ENCODE measurements at places on chromosomes 6 and 20.

GRCh38 chr6:30272032-30272431, 54.7 kb upstream of the TRIM39 start:
- no peak for DNase-seq

GRCh38 chr6:134739299-134740026, 210.4 kb downstream of the ALDH8A1 start:
- DNase-seq = peak; percentile 30

DNA sequence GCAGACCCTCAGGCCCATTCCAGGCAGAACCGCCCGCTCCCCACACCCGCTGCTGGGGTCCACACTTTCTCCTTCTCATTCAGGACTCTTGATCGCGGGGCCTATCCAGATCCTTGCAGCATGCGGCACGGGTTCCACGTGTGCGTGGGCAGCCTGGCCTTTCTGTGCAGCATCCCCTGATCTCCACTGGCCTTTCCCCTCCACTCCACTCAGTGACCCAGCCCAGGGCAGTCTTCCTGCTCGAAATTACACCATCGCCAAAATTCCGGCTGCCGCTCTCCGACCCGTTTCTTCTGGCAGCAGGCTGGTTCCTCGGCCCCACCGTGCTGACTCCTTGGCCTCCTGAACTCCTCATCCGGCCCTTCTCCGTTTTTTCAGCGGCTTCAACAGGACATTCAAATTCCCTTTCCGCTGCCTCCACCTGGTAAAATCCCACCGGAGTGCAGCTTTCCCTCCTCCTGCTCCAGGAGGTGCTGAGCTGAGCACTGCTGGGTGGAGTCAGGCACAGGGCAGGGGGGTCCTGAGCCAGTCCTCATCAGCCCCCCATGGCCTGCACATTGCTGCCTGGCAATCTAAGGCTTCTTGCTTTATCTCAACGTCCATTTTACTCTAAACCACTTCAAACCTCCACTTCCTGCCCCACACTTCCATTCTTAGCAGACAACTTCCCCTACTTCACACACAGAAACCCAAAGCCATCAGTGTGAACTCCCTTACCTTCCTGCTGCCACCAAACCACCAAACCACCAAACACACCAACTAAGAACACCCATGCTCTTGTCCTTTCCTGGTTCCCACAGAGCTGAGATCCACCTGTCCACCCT, 9.0 kb downstream of the SFT2D1 start:
- DNase-seq = no peak

DNA sequence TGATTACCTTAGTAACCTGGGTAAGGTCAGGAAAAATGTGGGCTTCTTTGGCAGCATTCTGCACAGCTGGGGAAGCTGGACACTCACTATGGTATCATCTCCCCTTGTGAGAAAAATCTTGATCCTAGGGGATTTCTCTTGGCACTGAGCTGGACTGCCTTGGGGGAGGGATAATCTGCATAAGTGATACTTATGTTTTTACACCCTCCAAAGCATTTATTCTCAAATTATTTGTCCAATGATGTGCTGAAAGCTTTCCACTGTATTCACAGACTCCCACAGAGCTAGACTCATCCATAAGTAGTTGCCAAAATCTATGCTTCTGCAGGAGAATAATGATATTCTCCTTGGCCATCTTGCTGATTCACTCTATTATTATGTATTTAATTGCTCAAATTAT, 121.5 kb upstream of the CNR1 start:
- DNase-seq = no peak

- DNase-seq = no peak
Observed at GRCh38 chr20:64041781-64042053, 5.7 kb downstream of the C20orf204 start.

DNA sequence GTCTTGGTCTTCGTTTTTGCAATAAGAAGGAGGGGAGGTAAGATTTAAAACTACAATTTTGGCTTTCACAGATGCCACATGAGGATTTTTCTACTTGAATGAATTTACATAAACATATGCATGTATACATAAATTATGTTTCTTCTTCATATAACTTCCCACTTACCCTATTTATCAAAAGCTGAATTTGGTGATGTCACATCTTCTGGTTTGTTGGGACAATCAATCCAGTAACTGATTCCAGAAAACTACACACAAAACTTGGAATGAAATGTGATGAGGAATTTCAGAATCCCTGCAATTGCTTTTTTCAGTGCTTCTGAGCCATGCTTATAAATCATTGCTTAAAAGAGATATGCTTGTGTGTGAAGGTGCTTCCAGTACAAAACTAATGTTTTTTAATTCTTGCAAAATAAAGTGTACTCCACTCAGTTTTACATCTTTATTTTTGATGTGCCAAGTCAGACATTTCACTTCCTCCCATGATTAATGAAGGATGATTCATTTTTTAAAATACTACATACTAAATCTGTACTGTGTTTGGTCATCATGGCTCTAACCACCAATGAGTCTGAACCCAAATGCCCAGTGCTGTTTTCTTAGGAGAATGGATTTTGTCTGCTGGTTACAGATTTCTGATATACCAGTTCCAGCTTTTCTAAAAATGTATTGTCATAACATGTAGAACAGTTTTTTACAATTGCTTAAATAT, 32.1 kb upstream of the RIN2 start:
- peak; percentile 66 for DNase-seq

GRCh38 chr6:158399040-158399700, 86.9 kb downstream of the TULP4 start:
- no peak for DNase-seq

DNA sequence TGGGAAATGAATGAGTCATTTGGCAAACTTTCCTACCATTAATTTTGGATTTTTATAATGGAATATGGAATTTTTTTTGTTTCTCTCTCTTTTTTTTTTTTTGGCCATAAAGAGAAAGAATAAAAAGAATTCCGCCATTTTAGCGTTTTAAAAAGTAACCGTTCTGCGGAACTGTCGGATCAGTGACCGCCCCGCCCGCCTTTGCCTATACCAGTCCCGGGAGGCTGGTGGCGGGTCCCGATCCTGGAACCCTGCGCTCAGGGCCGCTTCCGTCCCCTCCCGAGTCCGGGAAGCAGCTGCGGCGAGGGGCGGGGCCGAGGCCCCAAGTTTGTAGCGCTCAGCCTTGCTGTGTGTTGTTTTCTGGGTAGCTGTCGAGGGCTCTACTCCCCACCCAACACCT, 609 bp downstream of the L3MBTL1 start:
- no peak for DNase-seq

DNA sequence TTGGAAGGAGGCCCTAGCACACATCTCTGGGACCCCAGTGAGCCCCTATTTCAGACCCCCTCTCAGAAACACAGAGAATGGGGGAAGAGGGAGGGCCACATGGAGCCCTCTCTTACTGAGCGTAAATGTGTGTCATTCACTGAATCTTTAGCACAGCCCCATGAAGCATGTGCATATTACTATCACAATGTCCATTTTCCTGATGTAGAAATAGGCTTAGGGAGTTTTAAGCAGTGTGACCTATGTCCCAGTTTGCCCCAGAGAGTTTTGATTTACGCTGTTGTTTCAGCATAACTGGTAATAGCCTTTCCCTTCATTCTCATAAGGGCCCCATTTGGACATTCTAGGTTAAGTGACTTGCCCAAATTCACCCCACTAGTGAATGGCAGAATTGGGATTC, 25.0 kb upstream of the TCP11 start:
- no peak for DNase-seq

GRCh38 chr6:61538801-61539200, 747.2 kb downstream of the KHDRBS2 start:
- DNase-seq = no peak

- DNase-seq = no peak
Observed at GRCh38 chr6:80158478-80158989, 52.1 kb downstream of the BCKDHB start.

DNA sequence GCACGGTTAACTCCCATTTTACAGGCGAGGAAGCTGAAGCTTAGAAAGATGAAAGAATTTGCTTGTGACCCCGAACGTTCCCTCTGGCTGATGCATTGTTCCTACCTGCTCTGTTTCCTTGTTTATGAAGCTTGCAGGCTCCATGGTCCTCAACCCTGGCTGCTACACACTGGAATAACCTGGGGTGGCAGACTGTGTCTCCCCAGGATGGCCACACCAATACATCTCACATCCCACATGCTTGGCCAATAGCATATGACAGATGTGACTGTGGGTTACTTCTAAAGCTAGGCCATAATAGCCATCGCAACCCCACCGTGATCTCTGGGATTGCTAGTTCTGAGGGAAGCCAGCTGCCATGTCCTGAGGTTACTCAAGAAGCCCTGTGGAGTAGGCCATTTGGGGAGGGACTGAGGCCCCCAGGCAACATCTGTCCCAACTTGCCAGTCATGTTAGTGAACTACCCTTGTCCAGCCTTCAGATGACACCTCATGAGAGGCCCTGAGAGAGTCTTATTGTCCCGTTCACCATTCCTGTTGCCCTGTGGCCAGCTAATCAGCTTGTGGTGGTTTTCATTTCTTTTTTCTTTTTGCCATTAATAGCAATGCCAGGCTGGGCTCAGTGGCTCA, 6.7 kb upstream of the FAM110A start:
- DNase-seq = no peak

- DNase-seq = no peak
Observed at GRCh38 chr20:13130707-13131103, 90.4 kb upstream of the ISM1 start.

GRCh38 chr6:42079941-42080464, 29.7 kb downstream of the TAF8 start:
- no peak for DNase-seq

DNA sequence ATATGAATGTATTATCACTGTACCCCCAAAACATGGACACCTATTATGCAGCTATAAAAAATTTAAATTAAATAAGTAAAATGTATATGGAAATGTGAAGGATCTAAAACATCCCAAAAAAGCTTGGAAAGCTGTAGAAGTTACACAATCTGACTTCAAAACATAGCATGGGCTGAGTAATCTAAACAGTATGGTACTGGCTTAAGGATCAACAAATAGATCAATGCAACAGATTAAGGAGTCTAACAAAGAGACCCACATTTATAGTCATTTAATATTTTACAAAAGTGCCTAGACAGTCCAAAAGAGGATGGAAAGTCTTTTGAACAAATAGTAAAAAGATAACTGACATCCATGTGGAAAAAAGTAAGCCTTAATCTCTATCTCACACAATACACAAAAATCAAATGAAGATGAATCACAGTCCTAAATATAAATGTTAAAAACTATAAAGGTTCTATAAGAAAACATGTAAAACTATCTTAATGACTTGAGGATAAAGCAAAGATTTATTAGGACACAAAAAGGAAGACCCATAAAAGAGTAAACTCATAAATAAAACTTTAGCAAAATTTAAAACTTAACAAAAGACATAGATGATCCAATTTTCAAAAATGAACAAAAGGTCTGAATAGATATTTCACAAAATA, 46.8 kb downstream of the RANBP9 start:
- peak; percentile 47 for DNase-seq

- DNase-seq = no peak
Observed at GRCh38 chr6:74277777-74278186, 581.8 kb downstream of the CD109 start.

DNA sequence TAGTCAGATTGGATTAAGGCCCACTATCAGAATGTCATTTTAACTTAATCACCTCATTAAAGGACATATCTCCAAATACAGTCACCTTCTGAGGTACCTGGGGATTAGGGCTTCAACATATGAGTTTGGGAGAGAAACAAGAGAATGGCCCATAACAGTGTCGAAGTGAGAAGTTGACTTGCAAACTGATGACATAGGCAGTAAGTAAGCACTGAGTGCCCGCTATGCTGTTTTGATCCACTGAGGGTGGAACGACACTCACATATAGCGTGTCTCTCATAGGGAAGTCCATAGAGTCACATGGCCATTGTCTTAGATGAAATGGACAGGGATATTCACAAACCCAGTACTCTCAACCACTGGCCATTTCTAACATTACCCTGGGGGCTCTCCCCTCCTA, 264.2 kb downstream of the SAMD5 start:
- no peak for DNase-seq

DNA sequence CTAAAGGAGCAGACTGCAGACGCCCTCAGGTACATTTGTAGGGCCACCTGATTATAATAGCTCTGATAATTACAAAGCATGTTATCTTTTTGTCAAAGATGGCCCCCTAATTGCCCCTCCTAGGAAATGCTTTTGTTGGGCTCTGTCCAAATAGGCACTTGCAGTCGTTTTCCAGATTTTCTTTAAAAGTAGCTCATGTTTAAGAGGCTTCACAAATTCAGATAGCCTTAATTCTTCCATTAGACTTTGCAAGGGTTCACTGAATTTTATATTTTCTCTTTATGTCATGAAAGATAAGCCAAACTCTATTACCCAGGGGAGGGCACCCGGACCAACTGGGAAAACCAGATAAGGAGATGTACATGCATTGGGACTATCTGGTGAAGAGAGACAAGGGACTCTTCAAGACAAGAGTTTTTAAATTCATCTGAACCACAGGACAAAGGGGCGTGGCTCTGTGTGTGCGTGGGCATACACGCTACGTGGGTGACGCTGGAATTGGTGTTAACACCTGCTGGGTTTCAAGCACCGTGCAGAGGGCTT, 95.6 kb downstream of the TOX2 start:
- DNase-seq = no peak

DNA sequence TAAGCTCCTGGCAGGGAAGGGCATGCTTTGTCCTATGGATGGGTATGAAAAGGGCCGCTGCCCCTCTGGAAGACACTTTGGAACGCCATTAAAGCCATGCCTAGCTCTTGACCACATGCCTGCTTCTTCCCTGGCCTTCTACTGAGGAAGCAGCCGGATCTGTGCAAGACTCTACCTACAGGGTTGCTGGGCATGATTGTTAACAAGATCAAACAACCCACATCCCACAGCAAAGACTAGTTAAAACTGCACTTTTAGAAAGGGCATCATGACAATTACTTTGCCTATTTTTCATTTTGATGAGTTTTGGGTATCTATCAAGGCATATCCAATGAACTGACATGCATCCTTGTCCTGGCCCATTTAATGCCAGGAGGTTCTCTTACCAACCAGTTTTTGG, 25.5 kb downstream of the NSFL1C start:
- DNase-seq = no peak

GRCh38 chr6:154453329-154453728, 57.2 kb downstream of the CNKSR3 start:
- DNase-seq = no peak

DNA sequence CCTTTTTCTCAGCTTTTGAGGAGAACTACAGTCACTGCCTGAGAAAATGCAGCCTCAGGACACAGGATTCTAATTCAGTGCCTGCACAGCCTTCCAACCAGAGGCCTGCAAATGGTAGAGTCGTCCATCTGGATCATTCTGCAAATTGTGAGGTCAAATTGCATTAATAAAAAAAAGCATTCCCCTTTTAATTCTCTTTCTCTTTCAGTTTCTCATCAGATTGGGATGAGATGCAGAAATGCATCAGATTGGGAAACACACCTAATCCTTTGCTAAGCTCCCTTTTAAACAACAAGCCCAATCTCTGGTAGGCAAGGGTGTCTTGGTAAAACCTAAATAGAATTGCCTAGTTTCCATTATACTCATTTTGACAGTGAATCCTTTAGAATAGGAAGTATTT, 838.8 kb downstream of the MAFB start:
- DNase-seq = peak; percentile 23

- no peak for DNase-seq
Observed at GRCh38 chr20:32063695-32064094, 11.7 kb downstream of the HCK start.

All from fibroblast of the aortic adventitia (primary cell).